ENCODE measurements at places on chromosomes 6 and 20. TPM values are rescaled to one million over a fixed set of nuclear protein-coding genes. Genes with fewer than 3 reads are reported as not detected.
A peak's percentile ranks its signal among the peaks of the same experiment; 100 is the strongest.

SRSF6 gene
- 64.2 TPM for total RNA-seq

FAM135A gene
- total RNA-seq, result 86.3 TPM

TBXT gene
- not detected for total RNA-seq

KCNK16 gene
- not detected for total RNA-seq

TTPAL gene
- 9.0 TPM for total RNA-seq

RNF144B gene
- total RNA-seq, result 2.4 TPM

FKBP5 gene
- 289 TPM for total RNA-seq

PSORS1C1 gene
- 26.5 TPM for total RNA-seq

PLA2G7 gene
- 3.3 TPM for total RNA-seq

NELFE gene
- total RNA-seq, result 51.6 TPM

GRCh38 chr6:48881551-48881950, 581.5 kb downstream of the MMUT start:
- no peaks in the 10 kb centered on the region for H3K4me1 ChIP-seq
- no peak for DNase-seq
- no peak overlapping the region for H3K4me3 ChIP-seq
- H3K27me3 ChIP-seq, result no peaks in the 10 kb centered on the region
- H3K27ac ChIP-seq, result no peak overlapping the region

DNA sequence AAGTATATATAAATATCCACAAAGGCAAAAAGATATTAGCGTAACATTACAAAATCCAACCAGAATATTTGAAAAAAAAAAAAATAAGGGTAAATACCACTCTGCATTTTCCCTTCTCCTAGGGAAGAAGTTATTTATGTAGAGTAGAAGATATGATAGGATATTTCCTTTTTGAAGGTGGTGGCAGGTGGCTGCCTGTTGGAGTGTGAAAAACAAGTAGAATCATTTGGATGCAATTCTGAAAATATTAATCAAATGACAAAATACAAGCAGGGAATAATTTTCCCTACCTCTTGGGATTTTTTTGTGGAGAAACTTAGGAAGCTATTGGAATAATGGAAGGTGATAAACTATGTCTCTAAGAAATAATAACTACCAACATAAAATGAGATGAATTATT, 62.5 kb upstream of the OGFRL1 start:
- no peak overlapping the region for H3K27ac ChIP-seq
- no peak overlapping the region for H3K4me3 ChIP-seq
- H3K4me1 ChIP-seq, result no peaks in the 10 kb centered on the region
- no peaks in the 10 kb centered on the region for H3K36me3 ChIP-seq
- DNase-seq, result no peak
- H3K27me3 ChIP-seq, result no peaks in the 10 kb centered on the region

GRCh38 chr6:52594221-52594620, 17.4 kb upstream of the TRAM2 start:
- H3K27me3 ChIP-seq, result no peaks in the 10 kb centered on the region
- no peak overlapping the region for H3K27ac ChIP-seq
- H3K4me3 ChIP-seq, result no peak overlapping the region
- DNase-seq, result no peak

GRCh38 chr20:5354901-5355300, 38.1 kb upstream of the PROKR2 start:
- no peak overlapping the region for H3K4me3 ChIP-seq
- H3K27ac ChIP-seq, result no peak overlapping the region
- H3K27me3 ChIP-seq, result no peaks in the 10 kb centered on the region
- no peaks in the 10 kb centered on the region for H3K4me1 ChIP-seq

GRCh38 chr6:3270258-3270657, 11.5 kb downstream of the PSMG4 start:
- peak; percentile 80 for DNase-seq
- H3K36me3 ChIP-seq, result peaks cover 51% of the 10 kb centered on the region
- H3K27me3 ChIP-seq, result no peaks in the 10 kb centered on the region
- no peak overlapping the region for H3K4me3 ChIP-seq
- no peaks in the 10 kb centered on the region for H3K4me1 ChIP-seq

- H3K4me3 ChIP-seq, result no peak overlapping the region
- no peaks in the 10 kb centered on the region for H3K4me1 ChIP-seq
- DNase-seq, result no peak
- no peak overlapping the region for H3K27ac ChIP-seq
- no peaks in the 10 kb centered on the region for H3K27me3 ChIP-seq
Observed at GRCh38 chr6:137936798-137937197, 69.7 kb downstream of the TNFAIP3 start.

DNA sequence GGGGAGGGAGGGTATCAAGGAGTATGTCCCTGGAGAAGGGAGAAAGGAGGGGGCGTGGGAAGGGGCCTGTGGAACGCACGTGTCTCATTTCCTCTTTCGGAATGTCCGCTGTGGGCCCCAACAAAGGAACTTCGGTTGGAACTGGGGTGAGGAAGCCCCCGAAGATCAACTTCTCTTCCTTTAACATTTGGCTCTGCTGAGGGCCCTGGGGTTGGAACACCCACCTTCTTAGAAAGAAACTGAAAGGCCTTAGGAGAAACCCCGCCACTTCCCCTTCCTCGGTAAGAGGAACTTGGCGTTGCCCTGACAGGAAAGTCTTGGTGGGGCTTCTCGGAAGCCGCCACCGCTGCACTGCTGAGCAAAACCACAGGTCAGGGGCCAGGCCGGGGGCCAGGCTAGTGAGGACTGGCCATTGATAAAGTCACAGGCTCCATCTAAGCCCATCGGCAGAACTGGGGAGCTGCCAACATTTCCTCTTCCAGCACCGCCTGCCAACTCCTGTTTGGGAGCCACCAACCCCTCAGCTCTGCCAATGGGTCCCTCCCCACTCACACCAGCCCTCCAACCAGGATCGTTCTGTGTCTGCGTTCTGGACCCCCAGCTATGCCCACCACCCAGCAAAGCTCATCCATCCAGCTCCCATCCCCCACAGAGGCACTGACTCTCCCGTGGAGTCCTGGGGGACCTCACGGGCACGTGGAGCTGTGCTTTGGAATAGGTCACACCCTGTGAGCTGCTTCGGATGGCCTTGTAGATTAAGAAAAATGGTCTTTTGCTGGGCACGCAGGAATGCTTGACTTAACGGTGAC, 44.8 kb downstream of the FGD2 start:
- peak; percentile 85 for DNase-seq
- peak overlapping the region; percentile 5 for H3K4me3 ChIP-seq
- H3K27ac ChIP-seq, result peak overlapping the region; percentile 60
- no peaks in the 10 kb centered on the region for H3K36me3 ChIP-seq
- no peaks in the 10 kb centered on the region for H3K27me3 ChIP-seq

DNA sequence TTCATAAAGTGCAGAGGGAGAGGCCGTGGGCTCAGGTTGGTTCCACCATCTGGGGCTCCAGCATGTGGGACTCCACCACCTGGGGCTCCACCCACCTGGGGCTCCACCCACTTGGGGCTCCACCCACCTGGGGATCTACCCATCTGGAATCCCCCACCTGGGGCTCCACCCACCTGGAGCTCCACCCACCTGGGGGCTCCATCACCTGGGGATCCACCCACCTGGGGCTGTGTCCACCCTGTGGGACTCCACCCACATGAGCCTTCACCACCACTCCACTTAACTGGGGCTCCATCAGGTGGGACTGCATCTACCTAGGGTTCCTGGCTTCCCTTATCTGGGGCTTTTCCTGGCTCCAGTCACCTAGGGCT, 226.0 kb upstream of the CDYL start:
- no peaks in the 10 kb centered on the region for H3K27me3 ChIP-seq
- no peaks in the 10 kb centered on the region for H3K36me3 ChIP-seq
- H3K4me1 ChIP-seq, result no peaks in the 10 kb centered on the region
- no peak for DNase-seq
- H3K27ac ChIP-seq, result no peak overlapping the region

DNA sequence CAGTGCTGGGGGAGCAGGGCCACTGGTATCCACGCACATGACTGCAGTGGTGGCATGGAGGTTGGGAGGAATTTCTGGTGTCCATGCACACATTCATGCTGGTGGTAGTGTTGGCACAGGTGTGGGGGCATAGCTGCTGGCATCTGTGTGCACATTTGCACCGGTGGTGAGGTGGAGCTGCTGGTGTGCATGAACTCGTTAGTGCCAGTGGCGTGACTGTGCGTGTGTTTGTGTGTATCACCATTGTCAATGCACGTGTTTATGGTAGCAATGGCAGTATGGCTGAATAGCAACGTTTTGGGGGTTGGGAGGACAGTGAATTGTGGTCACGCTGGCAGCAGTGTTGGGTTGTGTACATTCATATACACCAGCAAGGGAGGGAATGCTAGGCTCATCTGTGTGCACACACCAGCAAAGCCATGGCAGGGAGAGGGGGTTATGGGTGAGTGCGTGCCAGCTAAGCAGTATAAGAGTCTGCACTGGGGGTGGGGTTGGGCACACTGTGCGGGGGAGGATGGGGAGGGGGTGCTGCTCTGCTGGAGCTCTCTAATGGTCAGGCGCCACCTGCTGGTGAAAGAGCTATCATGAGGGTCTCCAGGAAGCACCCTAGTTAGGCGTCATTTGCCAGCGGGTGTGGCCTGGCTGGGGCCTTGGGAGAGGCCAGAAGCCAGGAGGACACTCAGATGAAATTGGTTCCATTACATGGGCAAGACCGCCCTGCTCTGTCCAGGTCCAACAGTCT, 626.1 kb upstream of the ID4 start:
- H3K4me1 ChIP-seq, result no peaks in the 10 kb centered on the region
- peak; percentile 24 for DNase-seq
- no peak overlapping the region for H3K4me3 ChIP-seq

GRCh38 chr20:59939052-59939878, 840 bp downstream of the PPP1R3D start:
- DNase-seq, result peak; percentile 49
- H3K36me3 ChIP-seq, result peaks cover 19% of the 10 kb centered on the region
- H3K4me1 ChIP-seq, result no peaks in the 10 kb centered on the region
- H3K27me3 ChIP-seq, result no peaks in the 10 kb centered on the region

GRCh38 chr20:59738851-59739250, 134.5 kb downstream of the PHACTR3 start:
- no peaks in the 10 kb centered on the region for H3K27me3 ChIP-seq
- H3K4me3 ChIP-seq, result no peak overlapping the region
- H3K4me1 ChIP-seq, result no peaks in the 10 kb centered on the region
- no peak for DNase-seq

- no peaks in the 10 kb centered on the region for H3K36me3 ChIP-seq
- H3K27me3 ChIP-seq, result no peaks in the 10 kb centered on the region
- peaks cover 28% of the 10 kb centered on the region for H3K4me1 ChIP-seq
- H3K4me3 ChIP-seq, result no peak overlapping the region
- no peak overlapping the region for H3K27ac ChIP-seq
Observed at GRCh38 chr20:49790077-49790798, 22.4 kb upstream of the SLC9A8 start.

GRCh38 chr6:167658106-167658505, 168.6 kb upstream of the AFDN start:
- no peak overlapping the region for H3K4me3 ChIP-seq
- H3K36me3 ChIP-seq, result no peaks in the 10 kb centered on the region
- H3K27ac ChIP-seq, result no peak overlapping the region
- H3K4me1 ChIP-seq, result no peaks in the 10 kb centered on the region
- H3K27me3 ChIP-seq, result no peaks in the 10 kb centered on the region
- no peak for DNase-seq

GRCh38 chr20:48908656-48909319, 12.7 kb upstream of the ARFGEF2 start:
- no peak overlapping the region for H3K4me3 ChIP-seq
- H3K27ac ChIP-seq, result no peak overlapping the region
- no peaks in the 10 kb centered on the region for H3K4me1 ChIP-seq
- no peaks in the 10 kb centered on the region for H3K36me3 ChIP-seq

Data from Peyer's patch (tissue), 4 donors.